ENCODE measurements at places on chromosomes 3 and 15.

DNA sequence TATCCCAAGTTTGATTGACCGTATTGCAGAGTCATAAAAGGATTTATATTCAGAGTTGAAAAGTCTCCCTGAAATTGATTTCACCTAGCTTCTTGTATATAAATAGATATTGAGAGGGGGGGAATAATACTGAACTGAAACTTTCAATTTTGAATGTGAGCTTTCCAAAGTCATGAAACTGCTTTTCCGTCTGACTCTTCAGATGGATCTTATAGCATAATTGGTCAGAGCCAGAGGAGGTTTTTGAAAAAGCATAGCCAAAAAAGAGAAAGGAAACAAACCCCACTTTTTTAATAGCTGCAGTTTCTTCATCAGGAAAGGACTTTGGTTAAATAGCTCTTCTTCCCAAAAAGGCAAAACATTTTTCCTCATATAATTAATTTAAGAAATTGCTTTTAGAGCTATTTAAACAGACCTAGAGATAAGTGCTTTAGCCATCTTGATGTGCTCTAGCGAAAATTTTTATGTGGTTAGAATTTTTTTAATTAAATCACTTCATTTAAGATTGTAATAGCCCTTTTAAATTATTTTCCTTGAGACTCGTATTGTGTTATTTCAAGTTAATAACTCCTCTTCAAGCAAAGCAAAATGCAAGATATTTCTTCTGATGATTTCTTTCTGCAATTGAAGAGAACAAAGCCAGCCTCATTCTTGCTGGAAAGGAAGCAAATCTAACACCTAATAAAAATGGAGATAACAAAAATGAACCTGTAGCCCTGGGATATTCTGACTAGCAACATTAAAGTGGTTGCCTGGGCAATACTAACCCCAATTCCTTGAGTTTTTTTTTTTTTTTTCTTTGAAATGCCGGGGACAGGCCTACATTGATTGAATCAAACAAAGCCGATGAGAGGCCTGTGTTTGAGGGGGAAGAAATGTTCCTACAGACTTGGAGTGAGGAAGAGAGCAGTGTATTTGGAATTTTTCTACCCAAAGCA is 173.6 kb downstream of the PTPRG start:
- no peak for DNase-seq

DNA sequence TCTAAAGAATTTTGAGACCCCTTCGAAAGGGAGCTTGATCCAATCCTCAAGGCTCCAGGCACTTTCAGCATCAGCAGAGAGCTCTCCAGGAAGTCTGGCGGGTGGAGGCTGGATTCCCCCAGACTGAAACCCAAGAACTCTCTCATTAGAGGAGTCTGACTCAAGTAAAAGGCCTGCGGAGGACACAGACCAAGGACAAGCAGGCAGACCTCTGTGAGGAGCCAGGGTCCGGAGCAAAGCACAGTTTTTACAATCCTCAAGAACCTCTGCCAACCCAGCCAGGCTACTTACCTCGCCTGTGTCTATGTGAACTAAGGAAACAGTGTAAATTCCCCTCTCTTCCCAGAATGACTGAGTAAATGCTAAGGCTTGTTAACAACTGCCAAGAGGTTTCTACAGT is 86.2 kb downstream of the FBN1 start:
- DNase-seq: peak; percentile 85

DNA sequence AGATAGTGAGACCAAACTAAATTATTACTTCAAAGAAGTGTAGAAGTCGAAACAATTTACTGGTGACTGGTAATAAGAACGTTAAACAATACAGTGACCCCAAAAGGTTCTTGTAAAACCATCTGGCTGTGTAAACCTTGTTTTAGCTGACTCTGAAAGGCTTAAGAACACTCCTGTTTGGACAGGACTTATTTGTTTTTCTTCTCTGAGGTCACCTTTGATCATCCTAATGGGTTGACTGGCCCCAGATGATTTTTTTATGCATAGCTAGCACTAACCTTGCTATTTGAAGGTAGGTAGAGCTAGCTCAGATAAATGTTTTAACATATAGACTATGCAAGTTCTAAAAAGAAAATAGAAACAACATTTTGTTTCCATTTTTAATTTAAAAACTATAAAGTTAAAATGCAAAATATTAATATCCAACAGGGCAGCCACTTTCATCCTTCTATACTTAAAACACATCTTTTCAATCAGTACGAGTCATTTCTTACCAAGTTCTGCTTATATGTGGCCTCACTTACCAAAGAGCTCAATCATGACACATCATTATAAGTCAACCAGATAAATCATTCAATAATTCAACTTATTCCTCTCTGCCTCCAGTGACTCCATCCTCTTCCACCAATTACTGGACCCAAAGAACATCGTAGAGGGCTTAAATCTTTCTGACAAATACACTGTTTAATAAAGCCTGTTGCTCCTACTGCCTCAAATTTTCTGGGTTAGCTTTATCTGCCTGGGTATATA is 158.8 kb downstream of the SSR3 start:
- DNase-seq: no peak

DNA sequence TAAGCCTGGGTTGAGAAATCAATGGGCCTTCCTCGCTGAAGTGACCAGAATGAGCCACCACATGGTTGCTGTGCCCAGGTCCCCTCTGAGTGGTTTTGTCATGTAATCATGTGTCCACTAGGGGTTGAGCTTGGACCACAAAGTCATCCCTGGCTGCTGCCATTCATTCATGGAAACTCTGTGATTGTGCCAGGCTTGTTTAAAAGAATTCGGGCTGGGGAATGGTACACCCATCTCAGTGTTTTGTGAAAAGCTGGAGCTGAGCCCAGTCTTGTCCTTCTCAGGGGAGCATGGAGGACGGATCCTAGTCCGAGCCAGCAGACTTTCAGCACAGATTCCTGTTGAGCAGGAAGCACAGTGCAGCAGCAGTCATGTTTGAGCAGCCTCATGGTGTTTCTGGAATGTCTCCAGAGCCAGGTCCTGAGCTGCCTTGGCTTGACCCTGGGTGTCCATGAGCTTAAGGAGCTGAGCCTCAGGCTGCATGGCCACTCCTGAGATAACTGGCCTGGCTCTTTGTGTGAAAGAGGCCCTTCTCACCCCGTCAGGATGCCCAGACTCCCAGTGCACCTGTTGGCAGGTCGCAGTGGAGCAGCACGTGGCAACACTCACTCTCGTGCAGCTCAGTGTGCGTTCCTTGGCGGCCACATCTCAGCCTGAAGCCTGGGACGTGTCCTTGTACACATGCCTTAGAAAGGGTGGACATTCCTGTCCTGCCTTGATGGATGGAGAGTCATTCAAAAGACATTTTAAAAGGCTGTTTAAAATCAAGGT is 260.3 kb upstream of the TPM1 start:
- peak; percentile 79 for DNase-seq

DNA sequence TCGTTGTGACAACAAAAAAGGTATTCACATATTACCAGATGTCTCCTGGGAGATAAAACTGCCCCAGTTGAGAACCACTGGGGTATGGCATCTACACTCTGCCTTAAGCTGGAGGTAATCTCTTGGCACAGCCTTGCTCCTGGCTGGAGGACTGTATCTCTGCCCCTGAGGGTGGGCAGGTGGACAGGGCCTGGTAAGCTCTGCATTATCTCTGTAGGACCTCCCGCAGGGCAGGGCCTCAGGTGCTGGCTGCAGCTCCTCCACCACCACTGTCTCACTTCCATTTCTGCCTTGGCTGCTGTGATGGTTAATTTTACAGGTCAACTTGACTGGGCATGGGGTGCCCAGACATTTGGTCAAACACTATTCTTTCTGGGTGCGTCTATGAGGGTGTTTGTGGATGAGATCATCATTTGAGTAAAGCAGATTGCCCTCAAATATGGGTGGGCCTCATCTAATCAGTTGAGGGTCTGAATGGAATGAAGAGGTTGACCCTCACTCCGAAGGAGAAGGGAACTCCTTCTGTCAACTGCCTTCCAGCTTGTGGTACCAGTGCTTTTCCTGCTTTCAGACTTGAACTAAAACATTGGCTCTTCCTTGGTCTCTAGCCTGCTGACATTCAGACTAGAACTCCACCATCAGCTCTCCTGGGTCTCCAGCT is 9.8 kb upstream of the RHCG start:
- DNase-seq: no peak

DNA sequence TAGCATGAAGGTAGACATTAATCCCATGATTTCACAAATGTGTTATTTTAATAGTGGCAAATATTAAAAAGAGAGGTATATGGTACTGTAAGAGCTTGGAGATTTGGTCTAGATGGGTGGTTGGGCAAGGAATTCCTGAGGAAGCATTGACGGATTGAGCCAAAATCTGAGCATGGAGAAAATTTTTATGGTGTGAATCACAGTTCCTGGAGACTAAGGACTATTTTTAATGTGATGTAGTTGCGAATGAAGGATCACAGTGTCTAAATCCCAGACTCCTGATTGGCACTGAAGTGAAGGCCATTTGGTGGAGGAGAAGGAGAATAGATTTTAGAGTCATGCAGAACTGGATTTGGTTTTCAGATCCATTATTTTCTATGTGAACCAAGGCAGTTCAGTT is 188.7 kb upstream of the FEZF2 start:
- peak; percentile 84 for DNase-seq

GRCh38 chr15:34855413-34855812 is 60.1 kb upstream of the ACTC1 start:
- peak; percentile 81 for DNase-seq

GRCh38 chr15:33168444-33168843 is 26.1 kb downstream of the FMN1 start:
- DNase-seq: no peak

GRCh38 chr3:133868186-133868585 is 27.5 kb downstream of the RAB6B start:
- DNase-seq: no peak

DNA sequence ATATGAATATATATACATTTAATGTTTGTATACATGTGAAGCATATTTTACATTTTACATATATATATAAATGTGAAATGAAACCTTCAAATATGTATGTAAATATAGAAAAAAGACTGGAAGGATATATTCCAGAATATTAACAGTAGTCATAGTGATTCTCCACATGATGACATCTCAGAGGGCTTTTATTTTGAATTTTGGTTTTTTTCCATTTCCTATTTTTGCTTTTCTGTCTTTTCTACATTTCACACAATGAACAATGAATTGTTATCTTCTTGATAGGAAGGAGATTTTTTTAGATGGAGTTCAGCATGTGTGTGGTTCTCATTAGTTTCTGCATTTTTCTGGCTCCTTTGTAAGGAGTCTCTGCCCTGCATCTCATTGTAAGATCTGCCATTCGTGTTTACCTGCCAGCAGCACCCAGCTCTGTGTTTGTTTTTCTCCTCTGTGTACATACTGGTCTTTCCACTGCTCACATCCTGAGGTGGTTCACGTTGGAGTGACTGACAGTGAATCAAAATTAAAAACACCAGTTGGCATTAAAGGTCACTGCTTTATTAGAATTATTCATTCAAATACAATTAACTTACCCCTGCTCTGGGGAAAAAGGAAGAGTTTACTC is 425.3 kb upstream of the MDFIC2 start:
- no peak for DNase-seq

DNA sequence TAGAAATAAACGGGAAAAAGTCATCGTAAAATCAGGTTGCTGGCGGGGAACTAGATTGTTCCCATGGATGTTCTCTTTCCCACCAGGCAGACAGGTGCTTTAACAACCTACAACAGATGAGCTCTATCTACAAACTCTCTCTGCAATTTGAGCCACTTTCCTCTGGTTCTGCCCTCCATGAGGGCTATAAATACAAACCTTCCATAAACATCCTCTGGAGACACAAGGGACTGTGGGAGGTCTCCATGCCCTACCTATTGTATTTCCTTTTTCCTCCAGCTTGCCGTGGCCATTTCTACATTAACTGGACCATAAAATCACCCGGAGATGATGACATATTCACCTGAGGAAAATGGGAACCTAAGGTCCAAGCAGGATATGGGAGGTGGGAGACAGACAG is 151.1 kb downstream of the GABRB3 start:
- DNase-seq: no peak

DNA sequence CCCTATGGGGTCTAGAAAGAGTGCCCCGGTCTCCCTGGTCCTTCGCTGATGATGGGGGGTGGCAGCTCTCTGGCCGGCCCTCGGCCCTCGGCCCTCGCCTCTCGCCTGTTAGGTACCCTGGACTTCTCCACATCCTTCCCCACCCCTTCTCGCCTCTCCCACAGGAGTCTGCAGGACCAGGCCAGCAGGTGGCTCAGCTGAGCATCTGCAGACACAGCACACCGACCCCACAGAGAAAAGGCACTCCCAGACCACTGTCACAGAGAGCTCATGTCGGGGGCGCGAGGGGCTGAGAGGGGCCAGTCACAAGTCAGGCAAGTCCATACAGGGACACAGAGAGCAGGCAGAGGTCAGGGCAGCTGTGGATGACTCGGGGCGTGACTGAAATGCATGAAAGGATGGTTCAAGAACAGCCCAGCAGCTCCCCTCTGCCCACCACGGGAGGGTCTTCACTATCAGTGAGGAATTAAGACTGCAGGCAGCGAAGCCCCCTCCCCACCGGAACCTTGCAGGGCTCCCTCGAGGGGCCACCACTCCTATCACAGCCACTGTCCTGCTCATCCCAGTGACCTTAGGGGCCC is 181.7 kb upstream of the NSMCE3 start:
- DNase-seq: no peak

- no peak for DNase-seq
Observed at GRCh38 chr15:63598473-63599400, 1.6 kb downstream of the FBXL22 start.

GRCh38 chr3:128841926-128842920 is 37.2 kb upstream of the ACAD9 start:
- DNase-seq: no peak

- DNase-seq: no peak
Observed at GRCh38 chr3:110504401-110504800, 567.2 kb upstream of the NECTIN3 start.

GRCh38 chr3:14598143-14598569 is 53.4 kb upstream of the CCDC174 start:
- peak; percentile 19 for DNase-seq

DNA sequence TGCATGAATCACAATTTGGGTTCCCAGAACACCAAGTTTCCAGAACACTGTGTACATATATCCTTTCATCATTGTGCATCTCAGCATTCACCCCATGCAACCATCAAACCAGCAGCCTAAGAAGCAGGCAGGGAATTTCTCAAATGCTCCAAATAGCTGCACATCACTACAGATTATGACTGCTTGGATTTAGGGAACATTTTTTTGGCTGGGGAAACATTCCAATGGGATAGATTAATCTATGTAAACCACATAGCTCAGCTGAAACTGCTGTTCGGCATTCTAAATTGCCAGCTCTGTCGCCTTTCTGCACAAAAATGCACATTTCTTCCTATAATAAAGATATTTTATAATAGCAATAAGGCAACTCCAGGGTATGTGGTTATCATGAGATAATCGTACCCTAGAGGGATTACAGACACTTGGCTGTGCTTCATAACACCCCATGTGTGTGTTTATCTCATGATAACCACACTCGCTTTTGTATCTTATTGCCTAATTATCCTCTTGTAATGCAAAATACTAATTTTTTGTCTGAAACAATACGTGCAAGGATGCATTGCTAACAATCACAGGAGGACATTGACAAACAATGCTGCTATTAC is 483.7 kb upstream of the DPH6 start:
- DNase-seq: peak; percentile 78

- DNase-seq: no peak
Observed at GRCh38 chr3:27591312-27592210, 107.4 kb upstream of the SLC4A7 start.
